ENCODE measurements at places on chromosomes 6 and 20.

DNA sequence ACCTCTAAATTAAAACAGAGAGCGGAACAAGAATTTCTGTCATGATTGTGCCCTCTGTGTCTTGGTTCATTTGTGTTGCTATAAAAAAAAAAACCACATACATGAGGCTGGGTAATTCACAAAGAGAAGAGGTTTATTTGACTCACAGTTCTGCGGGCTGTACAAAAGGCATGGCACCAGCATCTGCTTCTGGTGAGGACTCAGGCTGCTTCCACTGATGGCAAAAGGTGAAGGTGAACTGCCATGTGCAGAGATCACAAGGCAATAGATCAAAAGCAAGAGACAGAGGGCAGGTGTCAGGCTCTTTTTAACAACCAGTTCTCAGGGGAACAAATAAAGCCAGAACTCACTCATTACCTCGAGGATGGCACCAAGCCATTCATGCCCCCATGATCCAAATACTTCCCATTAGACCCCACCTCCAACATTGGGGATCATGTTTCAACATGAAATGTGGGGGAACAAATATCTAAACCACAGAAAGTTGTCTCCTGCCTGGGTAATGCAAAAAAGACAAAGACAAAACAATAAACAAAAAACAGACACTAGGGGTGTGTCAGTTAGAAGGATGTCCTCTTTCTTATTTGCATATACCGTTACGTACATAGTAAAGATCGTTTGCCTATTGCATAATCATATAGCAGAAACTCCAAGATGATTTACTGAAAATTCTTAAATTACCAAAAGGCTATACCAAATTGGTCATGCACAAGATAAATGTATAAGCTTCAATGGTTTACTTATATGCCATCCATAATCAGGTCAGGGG, 17.0 kb downstream of the SERPINB9 start:
- DNase-seq = no peak

GRCh38 chr6:44399991-44400390, 12.5 kb downstream of the CDC5L start:
- DNase-seq = no peak

DNA sequence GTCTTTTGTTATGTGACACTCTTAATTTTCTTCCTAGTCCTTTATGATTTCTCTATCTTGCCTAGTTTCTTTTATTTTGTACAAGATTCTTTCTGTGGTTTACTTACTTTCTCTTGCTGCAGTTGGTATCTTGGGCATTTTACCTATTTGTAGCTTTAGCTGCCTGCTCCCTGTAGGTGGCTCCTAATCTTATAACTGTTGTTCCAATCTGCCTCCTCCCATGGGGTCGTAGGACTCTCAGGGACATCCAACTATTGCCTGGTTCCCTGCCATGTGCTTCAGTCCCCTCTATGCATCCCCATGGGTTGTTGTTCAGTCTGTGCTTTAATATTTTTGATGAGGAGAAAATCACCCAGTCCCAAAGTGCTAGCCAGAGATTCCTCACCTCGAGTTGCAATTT, 31.4 kb downstream of the RIN2 start:
- no peak for DNase-seq

DNA sequence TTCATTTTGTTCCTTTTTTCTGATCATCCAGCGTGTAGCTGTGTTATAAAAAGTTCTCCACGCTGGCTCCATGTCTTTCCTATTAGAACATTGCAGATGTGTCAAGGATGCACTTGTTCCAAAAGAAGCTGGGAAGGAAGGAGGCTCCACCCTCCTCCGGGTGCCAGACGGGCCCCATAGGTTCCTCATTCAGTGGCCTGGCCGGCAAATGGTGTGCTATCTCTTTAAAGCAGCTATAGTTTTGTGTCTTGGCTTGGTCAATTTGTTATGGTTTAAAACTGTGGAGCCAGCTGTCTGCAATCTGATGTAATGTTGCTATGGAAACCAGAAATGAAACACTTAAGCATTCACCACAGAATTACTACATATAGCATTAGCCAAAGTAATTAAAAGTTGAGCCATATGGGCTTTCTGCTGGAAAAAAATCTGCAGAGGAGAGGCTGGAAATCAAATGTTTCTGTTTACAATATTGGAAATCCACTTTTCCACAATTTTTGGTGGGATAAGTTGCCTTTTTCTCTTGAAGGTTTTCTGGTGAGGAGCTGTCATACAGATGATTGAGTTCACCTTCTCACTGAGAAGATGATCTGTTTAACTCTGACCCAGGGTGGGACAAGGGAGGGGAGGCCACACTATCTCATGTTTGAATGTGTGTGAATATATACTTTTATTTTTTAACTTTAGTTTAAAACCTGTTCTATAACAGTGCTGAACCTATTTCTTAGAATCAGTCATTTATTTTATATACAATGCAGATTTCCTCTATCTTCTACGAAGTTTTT, 167.4 kb downstream of the SASH1 start:
- no peak for DNase-seq

GRCh38 chr6:167697316-167697715, 129.4 kb upstream of the AFDN start:
- DNase-seq = no peak

DNA sequence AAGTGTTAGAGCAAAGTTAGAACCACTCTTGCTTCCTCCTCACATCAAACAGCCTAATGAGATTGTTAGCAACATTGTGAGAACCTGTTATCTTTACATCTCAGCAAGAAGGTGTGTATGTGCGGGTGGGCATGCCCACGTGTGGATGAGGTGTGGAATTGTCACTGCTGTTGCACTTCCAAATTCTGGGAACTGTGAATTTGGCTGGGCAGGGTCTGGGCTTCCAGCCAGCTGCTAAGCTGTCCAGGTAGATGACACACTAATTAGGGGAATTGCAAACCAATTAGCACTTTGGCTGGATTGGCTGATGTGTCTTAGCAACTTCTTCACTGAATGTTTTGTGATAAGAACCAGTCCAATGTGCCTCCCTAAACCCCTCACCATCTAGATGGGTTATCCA, 848.2 kb downstream of the DHX35 start:
- DNase-seq = no peak

DNA sequence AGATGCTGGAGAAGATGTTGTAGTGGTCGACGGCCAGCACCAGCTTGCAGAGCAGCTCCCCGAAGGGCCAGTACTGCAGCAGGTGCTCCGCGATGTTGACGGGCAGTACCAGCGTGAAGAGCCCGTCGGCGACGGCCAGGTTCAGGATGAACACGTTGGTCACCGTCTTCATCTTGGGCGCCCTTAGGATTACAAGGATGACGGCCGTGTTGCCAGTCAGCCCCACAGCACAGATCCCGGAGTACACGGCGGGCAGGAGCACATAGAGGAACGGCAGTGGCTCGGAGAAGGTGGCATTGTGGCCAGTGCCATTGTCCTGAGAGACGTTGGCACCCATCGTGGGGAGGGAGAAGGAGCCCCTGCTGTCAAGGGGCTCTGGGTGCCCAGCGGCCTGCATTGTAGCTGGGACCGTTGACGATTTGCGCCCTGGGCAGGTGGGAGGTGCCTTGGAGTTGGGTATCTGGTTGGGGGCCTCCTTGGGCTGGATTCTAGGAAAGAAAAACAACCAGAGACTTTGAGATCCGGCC, 867 bp downstream of the NPBWR2 start:
- DNase-seq = no peak

GRCh38 chr20:12054556-12054955, 136.9 kb downstream of the BTBD3 start:
- DNase-seq = no peak

DNA sequence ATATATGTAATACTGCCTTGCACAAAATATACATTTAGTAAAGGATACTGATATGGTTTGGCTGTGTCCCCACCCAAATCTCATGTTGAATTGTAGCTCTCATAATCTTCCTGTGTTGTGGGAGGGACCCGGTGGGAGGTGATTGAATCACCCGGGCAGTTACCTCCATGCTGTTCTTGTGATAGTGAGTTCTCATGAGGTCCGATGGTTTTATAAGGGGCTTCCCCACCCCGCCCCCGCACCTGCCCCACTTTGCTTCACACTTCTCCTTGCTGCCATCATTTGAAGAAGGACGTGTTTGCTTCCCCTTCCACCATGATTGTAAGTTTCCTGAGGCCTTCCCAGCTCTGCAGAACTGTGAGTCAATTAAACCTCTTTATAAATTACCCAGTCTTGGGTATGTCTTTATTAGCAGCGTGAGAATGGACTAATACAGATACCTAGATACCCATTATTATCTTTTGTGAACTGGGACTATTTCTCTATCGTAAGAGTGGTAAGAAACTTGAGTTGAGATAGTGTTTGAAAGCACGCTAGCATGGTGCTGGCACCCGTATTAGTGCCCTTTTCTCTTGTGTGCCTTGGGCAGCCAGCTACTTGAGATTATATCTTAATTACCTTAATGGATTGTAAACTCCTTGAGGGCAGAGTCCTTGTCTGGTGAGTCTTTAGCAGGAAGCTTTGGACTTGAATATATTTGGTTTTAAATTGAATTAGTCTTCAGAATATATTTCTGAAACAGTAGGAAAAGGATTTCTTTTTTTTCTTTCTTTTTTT, 25.6 kb downstream of the TOP1 start:
- no peak for DNase-seq

DNA sequence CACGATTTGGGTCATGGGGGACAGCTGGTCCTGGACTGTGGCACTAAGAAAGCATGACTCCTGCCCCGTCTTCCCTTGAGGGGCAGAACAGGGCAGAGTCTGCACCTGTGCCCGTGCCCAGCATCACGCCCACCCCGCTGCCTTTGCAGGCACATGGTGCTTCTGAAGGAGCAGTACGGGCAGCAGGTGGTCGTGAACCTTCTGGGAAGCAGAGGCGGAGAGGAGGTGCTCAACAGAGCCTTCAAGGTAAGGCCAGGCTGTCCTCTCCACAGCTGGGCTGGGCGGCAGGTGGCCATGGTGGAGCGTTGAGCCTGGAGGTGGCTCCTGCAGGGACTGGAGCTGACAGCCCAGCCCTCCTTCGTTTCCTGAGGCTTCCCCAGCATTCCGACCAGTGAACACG, 77.4 kb downstream of the SYNJ2 start:
- no peak for DNase-seq

- no peak for DNase-seq
Measured at GRCh38 chr6:8865451-8865850, 430.1 kb upstream of the SLC35B3 start.

DNA sequence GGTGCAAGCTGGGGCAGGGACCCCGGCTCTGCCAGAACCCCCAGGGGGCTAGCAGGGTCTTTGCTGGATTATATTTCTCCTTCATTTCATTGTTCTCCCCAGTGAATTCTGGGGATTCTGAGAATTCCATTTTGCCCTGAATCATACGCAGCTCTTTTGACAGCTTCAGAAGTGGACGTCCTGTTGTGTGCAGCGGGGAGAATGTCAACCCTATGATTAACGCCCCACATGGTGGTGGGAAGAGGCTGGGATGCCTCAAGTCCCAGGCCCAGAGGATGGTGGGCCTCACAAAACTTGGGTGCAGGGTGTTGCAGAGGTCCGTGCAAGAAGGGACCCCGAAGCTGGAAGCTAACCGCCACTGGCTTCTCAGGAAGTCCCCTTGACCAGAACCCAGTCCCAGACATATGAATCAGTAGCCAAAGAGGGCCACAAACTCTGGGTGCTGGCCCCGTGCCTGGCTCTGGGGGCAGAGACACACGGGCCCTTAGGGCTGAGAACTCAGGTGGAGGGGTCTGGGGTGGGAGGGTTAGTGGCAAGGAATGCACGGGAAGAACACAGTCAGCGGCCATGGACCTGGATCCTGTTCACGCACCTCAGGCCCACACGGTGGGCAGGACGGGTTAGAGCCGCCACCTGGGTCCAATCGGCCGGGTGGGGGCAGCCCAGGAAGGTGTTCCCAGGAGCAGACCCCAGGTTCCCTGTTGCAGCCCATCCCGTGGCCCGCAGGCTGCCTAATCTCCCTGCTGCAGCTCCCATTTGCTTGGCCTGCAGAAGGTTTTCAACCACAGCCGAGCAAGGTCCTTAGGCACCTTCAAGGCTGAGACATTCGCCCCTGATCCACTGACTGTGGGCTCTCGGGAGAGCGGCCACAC, 51.2 kb downstream of the YTHDF1 start:
- DNase-seq = no peak

- DNase-seq = no peak
Measured at GRCh38 chr20:50635676-50636600, 55.4 kb downstream of the RIPOR3 start.

DNA sequence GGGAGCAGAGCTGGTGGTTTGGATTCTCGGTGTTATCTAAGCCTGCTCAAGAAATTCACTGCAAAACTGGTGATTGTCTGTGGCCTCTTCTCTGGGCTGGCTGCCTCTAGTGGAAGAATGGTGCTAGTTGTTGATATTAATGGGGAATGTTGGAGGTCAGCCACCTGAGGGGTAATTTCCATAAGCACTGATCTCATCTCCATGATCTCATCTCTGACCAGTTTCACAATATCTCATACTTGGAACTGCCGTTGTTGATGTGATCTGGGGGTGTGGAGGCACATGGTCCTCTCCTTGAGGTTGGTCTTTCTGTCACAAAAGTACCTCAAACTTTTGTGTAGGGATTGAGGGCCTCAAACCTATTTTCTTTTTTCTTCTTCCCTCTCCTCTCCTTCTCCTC, 102.6 kb downstream of the CD109 start:
- no peak for DNase-seq

- DNase-seq = no peak
Measured at GRCh38 chr6:15247500-15248450, 1.9 kb downstream of the JARID2 start.

GRCh38 chr6:26172608-26172968, 85.4 kb downstream of the HFE start:
- DNase-seq = no peak

GRCh38 chr20:10565922-10566897, 107.6 kb downstream of the JAG1 start:
- no peak for DNase-seq

Measured in D721Med (cell line).